ENCODE measurements at places on chromosomes 3 and 15. TPM values are rescaled to one million over a fixed set of nuclear protein-coding genes. Genes with fewer than 3 reads are reported as not detected.

Gene FOXB1
- polyA plus RNA-seq: not detected

Gene CTSH
- 615 TPM for polyA plus RNA-seq

Gene ARNT2
- not detected for polyA plus RNA-seq

Gene PTH1R
- not detected for polyA plus RNA-seq

Gene USP13
- polyA plus RNA-seq: 4.5 TPM

Gene NT5DC2
- polyA plus RNA-seq: 1.4 TPM

Gene SLC12A1
- not detected for polyA plus RNA-seq

Gene WDR76
- polyA plus RNA-seq: 6.8 TPM

Gene IL20RB
- not detected for polyA plus RNA-seq
